AG20443 (cell line): ENCODE measurements at places on chromosomes 13 and 19.

GRCh38 chr13:96191367-96191766, 101.5 kb downstream of the HS6ST3 start:
- DNase-seq: no peak

- no peak for DNase-seq
Measured at GRCh38 chr13:51999510-51999911, 11.7 kb downstream of the ATP7B start.

- no peak for DNase-seq
Measured at GRCh38 chr19:4403005-4403761, 743 bp downstream of the CHAF1A start.

DNA sequence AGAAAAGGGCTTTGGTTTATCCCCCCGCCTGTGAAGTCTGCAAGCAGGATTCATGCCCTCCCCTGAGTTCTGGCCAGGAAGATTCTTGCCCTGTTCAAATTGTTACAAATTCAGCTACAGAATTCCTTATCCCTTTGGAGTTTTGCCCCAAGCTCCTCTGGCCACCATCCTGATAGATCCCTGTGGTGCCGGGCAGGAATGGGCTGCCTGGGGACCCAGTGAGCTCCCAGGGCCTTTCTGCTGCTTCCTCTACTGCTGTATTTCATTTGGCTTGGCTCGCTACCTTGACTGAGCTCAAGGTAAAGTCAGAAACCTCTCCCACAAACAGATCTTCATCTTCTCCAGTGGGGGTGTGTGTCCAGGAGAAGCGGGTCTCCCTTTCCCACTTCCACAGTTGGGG, 194.6 kb upstream of the NBEA start:
- DNase-seq: no peak

DNA sequence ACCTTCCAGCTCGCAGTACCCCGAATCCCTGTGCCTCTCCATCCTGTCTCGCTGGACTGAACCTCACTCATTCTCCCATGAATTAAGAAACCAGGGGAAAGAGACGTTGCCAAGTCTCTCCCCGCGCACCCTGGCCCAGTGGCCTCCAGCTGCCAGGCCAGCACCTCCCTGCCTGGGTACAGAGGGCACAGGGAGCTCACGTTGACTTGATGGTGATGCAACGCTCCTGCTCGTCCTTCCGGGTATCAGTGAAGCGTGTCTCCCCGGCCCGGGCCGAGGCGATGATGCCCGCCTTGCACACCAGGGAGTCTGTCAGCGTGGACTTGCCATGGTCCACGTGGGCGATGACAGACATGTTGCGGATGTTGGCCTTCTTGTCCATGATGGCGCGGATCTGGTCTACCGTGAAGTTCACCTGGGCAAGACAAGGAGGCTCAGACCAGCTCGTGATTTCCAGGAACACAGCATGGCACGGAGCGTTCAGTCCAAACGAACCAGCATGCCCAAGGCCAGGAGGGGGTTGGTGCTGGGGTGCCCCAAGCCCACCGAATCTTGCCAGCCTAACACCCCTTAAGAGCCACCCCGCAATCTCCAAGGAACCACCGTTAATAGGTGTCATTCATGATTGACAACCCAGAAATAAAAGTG, 1.2 kb downstream of the EEF2 start:
- peak; percentile 47 for DNase-seq

DNA sequence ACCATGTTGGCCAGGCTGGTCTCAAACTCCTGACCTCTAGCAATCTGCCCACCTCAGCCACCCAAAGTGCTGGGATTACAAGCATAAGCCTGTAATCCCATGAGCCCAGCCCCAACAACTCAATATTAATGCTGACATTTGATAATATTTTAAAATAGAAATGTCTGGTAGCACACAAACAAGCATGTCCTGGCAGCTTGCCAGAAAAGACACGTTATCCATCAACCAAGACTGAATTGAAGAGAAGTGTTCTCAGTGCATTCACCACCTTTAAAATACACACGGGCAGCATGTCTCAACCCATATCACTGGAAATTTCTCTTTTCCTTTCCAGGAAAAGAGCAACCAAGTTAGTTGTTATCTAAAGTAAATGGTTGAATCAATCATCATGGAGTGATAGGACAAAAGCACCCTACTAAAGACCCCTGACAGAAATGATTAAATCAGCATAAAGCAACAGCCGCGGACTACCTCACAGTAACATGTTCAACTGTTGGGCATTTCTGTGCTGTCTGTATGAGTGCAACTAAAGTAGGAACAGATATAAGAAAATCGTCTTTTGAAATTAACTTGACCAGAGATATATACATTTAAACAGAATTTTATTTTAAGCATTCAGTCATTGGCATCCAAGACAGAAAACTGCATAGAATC, 25.0 kb downstream of the LHFPL6 start:
- DNase-seq: no peak

DNA sequence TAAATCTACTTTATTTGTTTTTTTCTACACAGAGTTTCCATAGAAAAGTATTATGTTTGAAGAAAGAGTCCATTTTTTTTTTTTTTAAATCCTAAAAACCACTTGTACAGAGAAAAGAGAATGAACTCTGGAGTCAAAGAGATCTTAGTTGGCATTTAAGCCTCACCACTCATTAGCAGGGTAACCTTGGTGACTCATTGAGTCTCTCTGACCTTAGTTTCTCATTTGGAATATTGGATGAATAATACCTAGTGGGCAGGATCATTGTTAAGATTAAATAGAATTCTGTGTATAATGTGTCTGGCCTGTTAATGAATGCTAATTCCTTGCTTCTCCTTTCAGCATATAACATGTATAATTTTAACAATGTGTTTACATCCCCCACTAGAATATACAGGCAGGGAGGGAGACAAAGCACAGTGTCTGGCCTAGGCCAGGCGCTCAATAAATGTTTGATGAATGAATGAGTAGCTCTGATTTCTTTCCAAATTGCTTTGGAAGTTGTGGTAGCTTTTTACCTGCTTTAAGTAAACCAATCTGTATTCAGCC, 48.7 kb upstream of the MYCBP2 start:
- DNase-seq: no peak

GRCh38 chr13:30569901-30570576, 47.7 kb upstream of the USPL1 start:
- peak; percentile 85 for DNase-seq

- no peak for DNase-seq
Measured at GRCh38 chr13:94382960-94383359, 96.5 kb downstream of the DCT start.

DNA sequence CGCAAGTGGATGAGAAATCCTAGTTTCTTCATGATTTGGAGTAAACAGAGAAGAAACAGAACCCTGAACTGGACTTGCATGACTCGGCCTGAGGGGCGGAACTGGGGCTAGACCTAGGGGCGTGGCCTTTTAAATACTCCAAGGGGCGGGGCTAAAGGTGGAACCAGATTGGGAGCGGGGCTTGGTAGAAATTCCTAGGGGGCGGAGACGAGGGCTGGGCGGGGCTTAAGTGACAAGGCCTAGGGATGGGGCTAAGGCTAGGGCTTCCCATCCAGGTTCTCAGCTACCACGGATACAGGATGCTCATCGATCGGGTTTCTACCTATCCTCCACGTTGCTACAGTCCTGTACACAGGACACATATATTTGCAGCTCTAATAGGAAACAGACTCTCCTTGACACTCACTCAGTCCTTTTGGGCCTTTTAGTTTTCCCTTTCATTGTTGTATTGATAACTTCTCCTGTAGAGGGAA, 372 bp upstream of the ZNF699 start:
- peak; percentile 91 for DNase-seq

DNA sequence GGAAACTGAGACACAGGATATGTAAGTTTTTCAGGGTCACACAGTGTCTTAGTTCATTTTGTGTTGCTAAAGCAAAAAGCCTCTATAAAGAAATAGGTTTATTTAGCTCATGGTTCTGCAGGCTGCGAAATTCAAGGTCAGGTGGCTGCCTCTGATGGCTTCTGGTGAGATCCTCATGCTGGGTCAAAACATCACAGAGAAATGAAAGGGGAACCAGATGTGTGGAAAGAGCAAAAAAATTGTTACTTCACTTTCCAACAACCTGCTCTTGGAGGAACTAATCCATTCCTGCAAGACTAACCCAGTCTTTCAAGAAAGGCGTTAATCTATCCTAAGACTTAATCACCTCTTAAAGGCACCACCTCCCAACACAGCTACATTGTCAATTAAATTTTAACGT, 64.2 kb upstream of the UBL3 start:
- DNase-seq: no peak

DNA sequence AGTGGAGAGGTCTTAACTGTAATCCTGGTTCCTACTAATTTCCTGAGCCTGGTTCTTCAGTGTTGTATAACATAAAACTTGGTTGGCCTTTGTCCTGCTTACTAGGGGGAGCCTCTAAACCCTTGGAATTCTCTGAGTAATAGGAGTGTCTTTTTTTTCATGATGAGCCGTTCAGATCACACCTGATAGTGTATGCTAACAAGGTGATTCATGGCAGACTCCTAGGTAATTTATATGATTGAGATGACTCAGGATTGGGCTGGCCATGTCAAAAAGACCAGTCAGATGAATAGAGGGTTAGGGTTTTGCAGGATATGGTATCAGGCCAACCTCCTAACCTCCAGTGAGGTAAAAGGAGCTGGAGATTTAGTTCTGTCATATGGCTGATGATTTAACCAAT, 135.8 kb upstream of the KLF12 start:
- DNase-seq: no peak

- DNase-seq: peak; percentile 36
Measured at GRCh38 chr19:1130771-1131717, 27.2 kb downstream of the GPX4 start.

DNA sequence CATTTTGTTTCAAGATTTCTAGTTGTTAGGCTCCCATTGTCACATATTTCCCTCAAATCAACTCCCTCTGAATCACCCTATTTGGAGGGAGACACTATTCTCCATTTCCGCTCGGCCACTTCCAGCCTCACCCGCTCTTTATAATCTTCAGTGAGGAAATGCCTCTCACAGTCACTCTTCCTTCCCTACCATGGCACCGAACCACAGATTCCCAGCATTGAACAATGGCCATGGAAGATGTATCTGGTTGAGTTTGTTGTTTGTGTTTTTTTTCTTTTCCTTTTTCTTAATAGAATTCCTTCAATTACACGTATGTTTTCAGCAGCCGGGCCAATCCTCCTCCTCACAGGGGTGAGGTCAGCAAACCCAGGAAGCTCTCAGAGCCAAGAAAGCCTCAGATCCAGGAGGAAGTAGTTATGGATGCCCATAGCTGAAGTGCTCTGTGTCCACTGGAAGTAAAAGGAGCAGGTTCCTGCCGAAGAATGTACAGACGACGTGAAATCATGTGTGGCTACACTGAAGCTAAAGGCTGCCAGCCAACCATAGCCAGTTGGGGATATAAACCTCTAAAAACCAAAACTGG, 472.1 kb downstream of the FOXO1 start:
- DNase-seq: peak; percentile 53

DNA sequence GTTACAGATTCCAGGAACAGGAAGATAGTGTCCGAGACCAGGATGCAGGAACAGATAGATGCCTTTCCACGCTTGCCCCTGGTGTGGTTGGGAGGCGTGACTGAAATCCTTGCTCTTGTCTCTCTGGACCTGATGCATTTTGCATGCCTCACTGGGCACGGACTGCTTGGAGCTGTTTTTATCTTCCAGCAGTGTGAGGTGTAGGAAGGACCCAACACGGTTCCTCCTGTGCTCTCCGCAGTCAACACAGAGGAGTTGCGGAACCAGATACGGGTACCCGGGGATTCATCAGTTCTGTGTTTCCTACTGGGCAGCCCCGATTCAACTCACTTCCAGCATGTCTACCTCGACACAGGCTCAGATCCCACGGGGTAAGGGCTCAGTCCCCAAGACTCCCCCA, 6.5 kb downstream of the DOT1L start:
- no peak for DNase-seq

DNA sequence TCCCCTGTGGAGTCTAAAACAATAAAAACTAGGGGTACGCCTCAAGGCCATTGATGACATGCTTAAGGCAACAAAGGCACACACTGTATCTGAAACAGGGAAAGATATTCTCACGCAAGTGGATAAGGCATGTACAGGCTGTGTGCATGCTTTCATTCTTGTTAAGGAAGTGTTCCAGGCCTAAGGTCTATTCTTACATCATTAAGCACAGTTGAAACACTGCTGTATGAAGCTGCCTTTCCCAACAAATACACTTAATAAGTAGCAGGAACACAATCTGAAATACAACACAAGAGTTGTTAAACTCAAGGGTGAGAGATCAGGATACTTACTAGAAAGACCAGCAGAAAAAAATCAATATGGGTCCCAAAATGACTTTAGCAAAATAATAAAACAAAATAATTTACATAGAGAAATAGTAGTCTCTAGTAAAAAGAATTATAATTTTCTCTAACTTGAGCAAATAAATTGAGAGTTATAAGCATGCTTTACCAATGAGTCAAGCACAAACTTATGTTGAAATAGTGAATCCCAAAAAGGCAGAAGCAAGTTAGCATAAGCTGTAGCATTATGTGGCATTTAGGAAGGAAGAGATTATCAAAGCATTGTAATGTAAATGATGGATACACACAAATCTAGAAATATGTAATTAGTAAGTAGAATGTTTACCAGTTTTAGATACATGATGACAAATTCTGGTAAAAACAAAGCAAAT, 796.9 kb downstream of the SLITRK1 start:
- DNase-seq: no peak

- DNase-seq: peak; percentile 100
Measured at GRCh38 chr19:4867534-4868285, at the start of gene PLIN3. TSS of gene PLIN3 (minus strand) at chr19:4867667. CDS start at chr19:4861394, 6,273 bp downstream.

- DNase-seq: no peak
Measured at GRCh38 chr19:37346091-37346490, 24.8 kb upstream of the ZNF527 start.

GRCh38 chr19:13104848-13105711, 2.4 kb upstream of the LYL1 start:
- DNase-seq: no peak

DNA sequence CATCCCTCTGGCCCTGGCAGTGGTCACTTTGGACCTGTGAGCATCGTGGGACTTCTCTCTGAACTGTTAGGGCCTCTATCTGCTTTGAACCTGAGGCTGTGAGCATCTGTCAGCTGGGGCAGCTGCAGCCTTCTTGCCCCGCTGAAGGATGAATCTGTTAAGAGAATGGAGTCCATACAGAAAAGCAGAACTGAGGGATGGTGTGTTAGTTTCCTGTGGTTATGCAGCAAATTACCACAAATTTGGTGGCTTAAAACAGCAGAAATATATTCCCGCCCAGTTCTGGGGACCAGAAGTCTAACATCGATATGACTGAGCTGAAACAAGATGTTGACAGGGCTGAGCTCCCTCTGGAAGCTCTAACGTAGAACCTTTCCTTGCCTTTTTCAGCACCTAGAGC, 1.6 kb upstream of the ZNF497 start:
- DNase-seq: no peak

GRCh38 chr13:76790980-76791819, 95.0 kb downstream of the KCTD12 start:
- DNase-seq: no peak
